ENCODE measurements at places on chromosomes 4 and X.

DNA sequence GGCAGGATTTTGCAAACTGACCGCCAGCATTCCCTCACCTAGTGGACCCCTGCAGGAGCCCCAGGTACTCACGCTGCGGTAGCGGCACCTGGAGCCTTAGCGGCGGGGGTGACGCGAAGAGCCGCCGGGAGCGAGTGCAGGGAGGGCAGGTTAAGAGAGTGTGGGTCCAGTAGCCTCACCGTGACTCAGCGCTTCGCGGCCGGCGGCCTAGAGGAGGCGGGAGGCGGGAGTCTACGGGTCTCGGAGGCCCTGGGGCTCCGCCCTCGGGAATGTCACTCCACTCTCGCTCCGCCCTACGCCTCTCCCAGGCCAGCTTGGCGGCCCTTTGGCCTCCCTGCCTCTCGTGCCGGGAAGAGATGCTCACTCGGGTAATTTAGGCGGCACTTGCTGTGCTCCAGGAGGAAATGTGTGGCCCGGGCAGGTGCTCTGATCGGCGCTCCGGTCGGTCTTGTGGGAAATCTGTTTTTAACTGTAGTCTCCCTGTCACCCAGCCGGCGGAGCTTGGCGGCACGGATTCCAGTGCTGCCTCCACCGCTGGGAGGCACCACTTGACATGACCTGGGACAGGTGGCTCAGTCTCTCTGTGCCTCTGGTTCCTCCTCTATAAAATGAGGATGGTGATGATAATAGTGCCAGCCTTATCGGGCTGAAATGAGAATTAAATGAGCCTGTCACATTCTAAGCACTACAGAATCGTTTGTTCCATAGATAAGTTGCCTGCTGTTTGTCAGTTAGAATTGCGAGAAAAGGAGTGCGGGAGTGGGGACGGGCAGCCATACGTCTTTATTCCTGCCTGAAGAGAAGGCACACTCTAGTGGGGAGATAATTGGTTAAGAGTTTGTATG lies at the start of gene PIR:
PIR (minus strand) TSS at position 216 of the 845 bp plus-strand sequence. CDS start 2,076 bp downstream, outside the sequence.
- peak; percentile 85 for DNase-seq

DNA sequence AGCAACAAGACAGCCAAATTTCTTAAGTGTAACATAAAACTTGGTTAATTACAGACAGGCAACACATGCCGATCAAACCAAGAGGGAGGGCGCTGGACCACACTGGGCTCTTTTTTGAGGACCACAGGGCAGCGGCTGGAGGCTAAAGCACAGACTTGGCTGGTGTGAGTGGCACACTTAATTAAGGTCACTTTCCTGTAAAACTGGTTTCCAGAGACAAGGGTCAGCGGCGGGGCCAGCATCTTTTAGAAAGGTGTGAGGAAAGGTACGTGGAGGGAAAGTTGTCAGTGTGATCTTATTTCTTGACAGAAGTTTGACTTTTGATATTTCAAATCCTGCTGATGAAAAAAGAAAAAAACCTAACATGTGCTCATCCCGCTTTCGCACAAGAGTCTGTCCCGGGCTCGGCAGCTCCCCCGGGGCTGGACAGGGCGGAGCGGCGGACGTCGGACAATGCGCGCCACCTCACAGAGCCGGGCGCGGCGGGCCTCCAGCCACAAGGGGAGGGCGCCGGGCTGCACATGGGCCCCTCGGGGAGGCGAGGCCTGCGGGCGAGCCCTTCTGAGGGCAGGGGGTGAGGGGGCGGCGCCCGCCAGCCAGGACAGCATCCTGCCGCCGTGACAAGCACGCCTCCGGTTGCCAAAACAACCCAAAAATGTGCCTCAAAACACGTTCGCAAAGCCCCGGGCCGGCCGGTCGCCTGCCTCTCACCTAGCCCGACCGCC lies 660 bp upstream of the HSPA4L start:
- peak; percentile 59 for DNase-seq

GRCh38 chr4:119946359-119946758 lies 120.3 kb downstream of the MAD2L1 start:
- DNase-seq = no peak

DNA sequence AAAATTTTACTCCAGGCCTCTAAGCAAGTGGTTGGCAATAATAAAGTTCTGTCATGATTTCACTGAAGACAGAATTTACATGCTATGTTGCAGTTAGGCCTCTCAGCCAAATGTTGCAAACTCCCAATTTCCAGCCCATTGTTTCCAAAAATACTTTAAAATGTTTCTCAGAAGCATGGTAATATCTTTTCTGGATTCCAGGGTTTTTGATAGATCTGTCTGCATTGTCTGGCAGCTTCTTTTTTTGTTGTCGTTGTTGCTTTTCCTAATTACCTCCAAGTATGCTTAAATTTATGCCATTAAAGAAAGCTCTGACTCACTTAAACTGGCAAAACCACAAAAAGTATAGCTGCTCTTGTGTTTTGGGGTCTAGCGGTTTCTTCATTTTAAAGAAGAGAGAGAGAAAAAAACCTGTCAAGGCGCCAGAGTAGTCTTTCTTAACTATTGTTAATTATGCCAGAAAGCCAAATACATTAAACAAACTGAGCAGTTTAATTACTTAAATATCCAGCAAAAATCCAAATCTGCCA lies 97.0 kb downstream of the AGTR2 start:
- DNase-seq = peak; percentile 64

DNA sequence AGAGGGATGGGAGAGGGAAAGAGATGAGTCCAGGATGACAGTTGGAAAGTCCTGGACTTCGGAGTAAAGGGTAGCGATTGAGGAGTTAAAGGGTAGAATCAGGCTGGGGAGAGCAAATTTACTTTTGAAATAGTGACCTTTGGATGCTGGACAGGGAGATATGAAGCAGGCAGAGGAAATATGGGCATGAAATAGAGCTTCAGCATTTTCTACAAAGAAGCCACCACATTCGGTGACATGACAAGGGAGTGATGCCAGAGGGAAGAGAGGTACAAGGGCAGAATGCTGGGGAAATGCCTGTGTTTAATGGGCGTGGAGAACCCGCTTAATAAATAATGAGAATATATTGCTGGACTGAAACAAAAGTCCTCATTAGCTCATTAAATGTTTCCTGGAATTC lies 92.7 kb downstream of the TBL1X start:
- no peak for DNase-seq

DNA sequence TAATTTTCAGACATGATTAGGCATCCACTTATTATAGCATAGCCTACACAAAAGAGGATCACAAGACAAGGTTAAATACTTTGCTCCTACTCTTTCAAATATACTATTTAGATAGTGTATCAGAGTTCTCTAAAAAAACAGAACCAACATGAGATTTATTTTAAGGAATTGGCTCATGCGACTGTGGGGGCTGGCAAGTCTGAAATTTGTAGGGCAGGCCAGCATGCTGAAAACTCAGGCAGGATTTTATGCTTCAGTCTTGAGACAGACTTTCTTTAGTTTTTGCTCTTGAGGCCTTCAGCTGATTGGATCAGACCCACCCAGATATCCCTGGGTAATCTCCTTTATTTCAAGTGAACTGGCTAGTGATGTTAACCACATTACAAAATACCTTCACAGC lies 169.5 kb downstream of the MAML3 start:
- DNase-seq = no peak

- DNase-seq = no peak
These were observed 118.8 kb upstream of the TENM3 start for GRCh38 chr4:182124359-182124758.

DNA sequence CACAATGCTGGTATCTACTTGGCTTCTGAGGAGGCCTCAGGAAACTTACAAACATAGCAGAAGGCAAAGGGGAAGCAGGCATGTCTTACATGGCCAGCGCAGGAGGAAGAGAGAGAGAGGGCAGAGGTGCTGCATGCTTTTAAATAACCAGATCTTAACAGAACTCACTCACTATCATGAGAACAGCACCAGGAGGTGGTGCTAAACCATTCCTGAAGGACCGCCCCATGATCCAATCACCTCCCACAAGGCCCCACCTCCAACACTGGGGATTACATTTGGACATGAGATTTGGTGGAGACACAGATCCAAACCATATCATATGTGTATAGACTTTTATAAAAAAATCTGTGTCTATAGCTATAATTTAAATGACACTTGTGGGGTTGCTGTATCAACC lies 48.6 kb upstream of the ERVMER34-1 start:
- peak; percentile 19 for DNase-seq
